ENCODE measurements at places on chromosomes 7 and 10.
A peak's percentile ranks its signal among the peaks of the same experiment; 100 is the strongest.

GRCh38 chr10:13709931-13710650 is 123.3 kb downstream of the PRPF18 start:
- no peak for DNase-seq

GRCh38 chr10:111725050-111725449 is 458.5 kb downstream of the GPAM start:
- no peak for DNase-seq

- no peak for DNase-seq
These were observed 64.5 kb downstream of the RAMP3 start for GRCh38 chr7:45221896-45222604.

DNA sequence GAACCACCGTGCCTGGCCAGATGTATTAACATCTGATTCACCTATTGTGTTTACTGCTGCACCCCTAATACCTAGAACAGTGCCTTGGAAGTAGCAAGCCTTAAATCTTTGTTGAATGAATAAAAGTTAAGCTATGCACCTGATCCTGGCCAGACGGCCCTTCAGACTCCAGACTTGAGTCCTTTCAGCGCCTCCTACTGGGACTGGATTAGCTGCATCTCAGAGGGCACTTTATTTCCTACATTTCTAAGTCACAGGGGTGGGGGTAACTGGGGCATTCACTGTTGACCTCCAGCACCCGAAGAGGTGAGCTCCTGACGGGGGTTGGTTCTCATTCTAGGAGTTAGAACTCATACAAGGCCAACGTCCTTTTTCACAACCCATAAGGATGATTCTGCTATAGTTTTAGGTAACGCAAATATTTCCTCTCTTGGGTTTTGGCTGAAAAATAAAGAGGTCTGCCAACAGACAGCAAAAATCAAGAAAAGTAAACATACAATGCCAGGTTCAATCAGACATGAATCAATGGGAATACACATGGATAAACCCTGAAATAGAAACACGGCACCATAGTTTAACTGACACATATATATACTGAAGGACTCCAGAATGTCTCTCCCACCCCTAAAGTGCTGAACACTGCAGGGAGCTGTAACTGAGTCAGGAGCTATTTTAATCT is 48.0 kb upstream of the DLG5 start:
- peak; percentile 63 for DNase-seq

DNA sequence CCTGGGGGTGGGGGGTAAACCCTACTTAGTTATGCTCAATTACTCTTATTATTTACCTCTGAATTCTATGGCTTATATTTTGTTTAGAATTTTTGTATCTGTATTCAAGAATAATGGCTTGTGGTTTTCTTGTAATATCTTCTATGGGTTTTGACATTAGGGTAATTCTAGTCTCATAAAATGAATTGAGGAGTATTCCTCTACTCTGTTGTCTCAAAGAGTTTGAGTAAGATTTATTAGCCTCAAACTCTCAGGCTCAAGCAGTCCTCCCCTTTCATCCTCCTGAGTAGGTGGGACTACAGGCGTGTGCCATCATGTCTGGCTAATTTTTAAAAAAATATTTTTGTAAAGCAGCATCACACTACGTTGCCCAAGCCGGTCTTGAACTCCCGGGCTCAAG is 19.6 kb upstream of the UCMA start:
- DNase-seq: no peak

- DNase-seq: no peak
These were observed 9.9 kb downstream of the AIFM2 start for GRCh38 chr10:70122742-70123141.

- DNase-seq: peak; percentile 34
These were observed 220.5 kb downstream of the CDK14 start for GRCh38 chr7:90816511-90817142.

DNA sequence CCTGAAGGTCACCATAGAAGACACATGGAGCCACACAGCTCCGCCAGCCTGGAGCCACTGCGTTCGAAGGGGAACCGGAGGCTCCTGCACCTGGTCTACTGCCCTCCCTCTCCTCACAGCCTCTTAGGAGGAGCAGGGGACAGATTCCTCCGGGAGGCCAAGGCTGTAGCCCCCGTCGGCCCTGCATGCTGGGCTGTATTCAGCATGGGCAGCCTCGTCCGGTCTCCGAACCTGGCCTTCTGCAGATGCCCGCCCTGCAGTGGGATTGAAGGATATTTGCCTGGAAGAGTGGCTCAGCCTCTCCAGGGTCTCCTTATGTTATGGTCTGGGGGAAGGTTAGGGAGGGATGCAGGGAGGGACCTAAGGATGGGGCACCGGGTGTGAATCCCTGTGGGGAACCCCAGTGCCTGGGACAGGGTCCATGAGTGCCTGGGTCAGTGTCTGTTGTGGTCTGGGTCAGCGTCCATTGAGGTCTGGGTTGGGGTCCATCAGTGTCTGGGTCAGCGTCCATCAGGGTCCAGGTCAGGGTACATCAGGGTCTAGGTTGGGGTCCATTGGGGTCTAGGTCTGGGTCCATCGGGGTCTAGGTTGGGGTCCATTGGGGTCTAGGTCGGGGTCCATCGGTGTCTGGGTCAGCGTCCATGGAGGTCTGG is 13.0 kb upstream of the SCART1 start:
- no peak for DNase-seq
